Inflammatory macrophage (primary cell): ENCODE measurements at places on chromosomes 7 and 10.

GRCh38 chr10:93072225-93072712 is 1.4 kb upstream of the CYP26A1 start:
- DNase-seq, result no peak

GRCh38 chr7:121932768-121933167 is 59.8 kb downstream of the PTPRZ1 start:
- DNase-seq, result no peak

GRCh38 chr10:31112961-31113360 is 81.3 kb upstream of the ZNF438 start:
- DNase-seq, result no peak

- no peak for DNase-seq
These were observed 198.6 kb upstream of the BMPER start for GRCh38 chr7:33706771-33707200.

DNA sequence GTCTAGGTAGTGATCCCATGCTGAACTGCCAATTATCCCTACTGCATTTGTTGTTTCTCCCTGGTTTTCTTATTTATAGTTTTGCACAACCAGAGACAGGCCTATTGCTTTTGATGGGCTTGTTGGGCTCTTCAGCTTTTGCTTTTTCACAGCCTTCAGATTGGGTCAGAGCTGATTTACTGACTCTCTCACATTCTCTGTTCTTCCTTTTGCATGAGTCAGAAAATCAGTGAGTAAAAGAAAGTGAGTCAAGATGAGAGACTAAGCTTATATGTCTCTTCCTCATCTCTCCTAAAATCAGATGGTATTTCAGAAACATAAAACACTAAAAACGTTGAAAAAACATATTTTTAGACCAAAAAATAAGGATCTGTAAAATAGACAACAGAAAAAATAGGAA is 1135.4 kb downstream of the XPNPEP1 start:
- DNase-seq, result no peak

DNA sequence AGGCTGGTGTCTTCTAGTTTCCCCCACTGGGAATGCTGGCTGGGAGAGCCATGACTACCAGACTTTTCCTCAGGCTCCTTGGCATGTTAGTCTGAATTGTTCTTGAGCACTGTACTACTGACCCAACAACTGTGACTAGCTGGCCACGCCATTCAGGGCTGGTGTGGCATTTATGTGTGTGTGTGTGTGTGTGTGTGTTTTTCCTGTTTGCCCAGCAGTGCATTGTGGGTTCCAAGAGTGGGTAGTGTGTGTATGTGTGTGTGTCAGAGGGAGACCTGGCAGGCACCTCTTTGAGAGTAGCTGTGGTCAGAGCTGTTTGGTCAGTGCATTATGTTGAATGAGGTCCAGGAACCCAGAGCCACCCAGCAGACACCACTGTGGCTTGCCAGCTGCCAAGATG is 9.2 kb downstream of the PCBD1 start:
- no peak for DNase-seq
